ENCODE measurements at places on chromosomes 11 and 22.

- DNase-seq = no peak
These were observed 232.2 kb downstream of the INSC start for GRCh38 chr11:15346907-15347306.

- DNase-seq = peak; percentile 71
These were observed 893 bp downstream of the SLC36A4 start for GRCh38 chr11:93196816-93197379.

DNA sequence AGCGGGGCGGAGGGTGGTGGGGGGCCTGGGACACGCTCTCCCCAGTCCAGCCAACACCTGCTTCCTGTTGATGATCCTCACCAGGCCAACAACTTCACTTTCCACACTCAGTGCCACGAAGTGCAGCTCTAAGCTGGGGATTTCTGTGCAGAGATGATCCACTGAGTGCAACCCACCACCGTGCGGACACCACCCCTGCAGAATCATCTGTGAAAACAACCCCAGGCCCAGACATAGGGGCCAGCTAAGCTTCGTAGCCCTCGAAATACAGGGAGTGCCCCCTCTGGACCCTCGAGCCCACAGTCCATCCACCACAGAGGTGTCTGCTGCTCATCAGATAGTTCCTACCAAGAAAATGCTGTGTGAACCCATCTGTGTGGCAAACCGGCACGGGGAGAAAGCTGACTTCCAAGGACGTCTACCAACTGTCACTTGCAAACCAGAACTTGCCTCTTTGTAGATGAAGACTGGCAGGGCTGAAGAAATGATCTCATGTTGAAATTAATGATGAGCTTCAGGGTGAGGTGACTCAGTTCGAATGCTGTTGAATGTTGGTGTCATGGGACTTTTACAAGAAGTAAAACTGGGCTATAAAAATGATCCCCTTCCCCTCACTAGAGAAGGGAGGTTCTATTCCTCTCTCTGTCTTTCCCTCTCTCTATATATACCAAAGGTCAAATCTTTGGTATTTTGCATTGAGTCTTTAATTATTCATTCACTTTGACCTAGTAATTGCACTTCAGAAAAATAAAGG, 73.4 kb downstream of the MYEOV start:
- DNase-seq = no peak

GRCh38 chr11:3808861-3809623, 682 bp downstream of the PGAP2 start:
- DNase-seq = peak; percentile 21

- no peak for DNase-seq
These were observed 29.8 kb downstream of the KCNE3 start for GRCh38 chr11:74437441-74438042.

GRCh38 chr11:72787216-72788104, 6.4 kb downstream of the STARD10 start:
- no peak for DNase-seq

GRCh38 chr11:34145847-34146381, 40.5 kb downstream of the NAT10 start:
- no peak for DNase-seq

- no peak for DNase-seq
These were observed 18.3 kb downstream of the RRAS2 start for GRCh38 chr11:14340721-14341120.

DNA sequence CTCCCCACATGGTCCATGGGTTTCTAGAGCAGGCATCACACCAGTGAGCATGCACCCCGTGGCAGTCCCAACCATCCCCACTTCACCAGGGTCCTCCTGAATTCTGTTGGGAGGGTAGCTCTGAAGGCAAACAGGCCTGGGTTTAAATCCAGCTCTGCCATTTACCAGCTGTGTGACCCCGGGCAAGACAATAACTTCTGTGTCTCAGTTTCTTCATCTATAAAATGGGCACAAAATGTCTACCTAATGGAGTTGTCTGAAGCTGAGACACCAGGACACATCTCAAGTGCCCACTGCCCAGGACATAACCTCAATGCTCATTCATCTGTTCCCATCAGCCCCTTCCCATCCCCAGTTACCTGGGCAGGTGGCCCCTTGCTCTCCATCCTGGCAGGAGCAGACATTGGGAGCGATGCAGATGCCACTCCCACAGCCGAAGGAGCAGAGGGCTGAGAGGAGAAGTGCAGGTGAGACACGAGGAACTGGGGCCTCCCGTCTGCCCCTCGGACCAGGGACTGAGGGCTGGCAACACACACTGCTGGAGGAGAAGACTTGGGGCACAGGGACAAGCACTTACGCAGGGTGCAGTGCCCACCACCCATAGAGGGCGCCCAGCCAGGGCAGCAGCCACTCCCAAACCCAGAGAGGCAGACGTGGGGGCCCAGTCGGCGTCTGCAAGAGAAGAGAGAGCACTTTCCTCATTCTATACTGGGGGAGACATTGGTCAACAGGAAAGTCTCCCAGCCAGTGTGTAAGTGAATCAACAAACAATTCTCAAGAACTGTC, 4.0 kb downstream of the VWCE start:
- no peak for DNase-seq

GRCh38 chr11:8149726-8150125, 19.1 kb downstream of the RIC3 start:
- no peak for DNase-seq

- DNase-seq = no peak
These were observed 42.3 kb downstream of the PLAAT5 start for GRCh38 chr11:63448646-63449045.

DNA sequence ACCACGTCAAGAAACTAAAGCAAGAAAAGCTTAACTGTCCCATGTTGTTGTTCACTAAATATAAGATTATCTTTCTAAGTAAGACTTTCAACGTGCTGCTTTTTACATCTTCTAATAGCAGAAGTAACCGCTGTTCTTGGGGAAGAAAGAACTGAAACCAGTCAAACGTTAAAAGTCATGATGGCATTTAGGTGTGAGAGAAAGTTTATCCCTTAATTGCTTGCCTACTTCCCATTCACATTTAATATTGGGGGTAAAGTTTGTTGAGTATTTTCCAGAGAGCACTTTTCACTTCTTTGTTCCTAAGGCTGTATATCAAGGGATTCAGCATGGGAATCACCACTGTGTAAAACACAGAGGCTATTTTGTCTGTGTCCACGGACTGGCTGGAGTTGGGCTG, 970 bp downstream of the OR5B21 start:
- DNase-seq = no peak

GRCh38 chr11:76598426-76598839, 72.1 kb downstream of the LRRC32 start:
- DNase-seq = no peak

DNA sequence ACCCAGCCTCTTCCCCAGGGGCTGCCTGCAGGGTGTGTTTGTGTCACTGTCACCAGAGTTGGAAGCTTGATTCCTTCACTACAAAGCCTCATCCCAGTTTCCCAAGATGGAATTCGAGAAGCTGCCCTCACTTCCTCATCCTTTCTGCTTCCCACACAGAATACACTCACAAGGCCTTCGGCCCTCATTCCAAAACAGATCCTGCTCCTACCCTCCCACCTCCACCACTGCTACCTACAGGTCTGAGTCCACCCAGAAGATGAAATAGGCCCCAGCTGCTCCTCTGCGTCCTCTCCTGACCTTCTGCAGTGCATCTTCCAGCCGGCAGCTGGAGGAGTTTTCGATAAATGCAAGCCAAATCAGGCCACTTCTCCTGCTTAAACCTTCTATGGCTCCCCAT, 6.8 kb upstream of the WNT7B start:
- no peak for DNase-seq

GRCh38 chr11:6315811-6316425, 4.4 kb downstream of the CAVIN3 start:
- peak; percentile 68 for DNase-seq

- DNase-seq = no peak
These were observed 41.0 kb downstream of the TPBGL start for GRCh38 chr11:75281469-75282095.

DNA sequence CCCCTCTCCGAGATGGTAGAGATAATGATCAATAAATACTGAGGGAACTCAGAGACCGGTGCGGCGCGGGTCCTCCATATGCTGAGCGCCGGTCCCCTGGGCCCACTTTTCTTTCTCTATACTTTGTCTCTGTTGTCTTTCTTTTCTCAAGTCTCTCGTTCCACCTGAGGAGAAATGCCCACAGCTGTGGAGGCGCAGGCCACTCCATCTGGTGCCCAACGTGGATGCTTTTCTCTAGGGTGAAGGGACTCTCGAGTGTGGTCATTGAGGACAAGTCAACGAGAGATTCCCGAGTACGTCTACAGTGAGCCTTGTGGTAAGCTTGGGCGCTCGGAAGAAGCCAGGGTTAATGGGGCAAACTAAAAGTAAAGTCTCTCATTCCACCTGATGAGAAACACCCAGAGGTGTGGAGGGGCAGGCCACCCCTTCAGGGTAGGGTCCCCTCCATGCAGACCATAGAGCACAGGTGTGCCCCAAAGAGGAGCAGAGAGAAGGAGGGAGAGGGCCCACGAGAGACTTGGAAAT, 43.2 kb downstream of the IGLL1 start:
- DNase-seq = no peak

- no peak for DNase-seq
These were observed 582 bp upstream of the SHANK3 start for GRCh38 chr22:50672041-50672440.

DNA sequence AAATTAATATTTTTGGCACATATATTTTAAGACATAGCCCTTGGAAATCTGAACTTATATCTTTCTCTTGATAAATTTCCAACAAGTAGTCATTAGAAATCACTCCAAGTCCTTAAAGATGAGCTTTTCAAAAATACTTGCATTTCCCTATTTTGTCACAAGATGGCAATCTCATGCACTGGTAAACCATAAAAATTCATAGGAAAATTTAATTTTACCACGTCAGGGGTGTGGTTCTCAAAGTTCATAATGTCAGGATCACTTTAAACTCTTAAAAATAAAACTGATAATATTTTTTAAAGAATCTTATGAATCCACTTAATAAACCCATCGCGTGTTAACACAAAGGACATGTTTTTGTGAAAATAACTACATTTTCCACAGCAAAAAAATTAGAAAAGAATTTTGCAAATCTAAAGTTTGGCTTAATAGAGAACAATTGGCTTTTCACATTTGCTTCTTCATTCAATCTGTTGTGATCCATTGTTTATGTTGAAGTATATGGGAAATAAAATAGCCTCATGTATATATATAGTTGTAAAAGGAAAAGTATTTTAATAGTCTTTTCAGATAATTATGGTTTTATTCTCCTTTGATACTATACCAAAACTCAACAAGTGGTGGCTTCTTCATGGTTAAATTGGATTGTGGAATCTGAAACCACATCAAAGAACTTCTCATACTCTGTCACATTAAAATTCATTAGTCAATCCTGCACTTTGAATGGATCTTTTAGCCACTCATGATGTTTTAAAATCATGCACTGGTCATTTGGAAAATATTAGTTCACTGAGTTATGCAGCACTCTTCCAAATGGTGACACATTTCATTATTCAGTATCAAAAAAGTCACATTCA, 169.1 kb downstream of the CADM1 start:
- peak; percentile 52 for DNase-seq

GRCh38 chr11:70483077-70483861, 84.9 kb downstream of the CTTN start:
- peak; percentile 4 for DNase-seq

- DNase-seq = no peak
These were observed 719.8 kb upstream of the LRRC4C start for GRCh38 chr11:42179216-42179615.

- no peak for DNase-seq
These were observed 60.1 kb upstream of the ZC3H12C start for GRCh38 chr11:110032957-110033570.

GRCh38 chr11:30496935-30497334, 89.2 kb downstream of the MPPED2 start:
- DNase-seq = no peak

- no peak for DNase-seq
These were observed 2.6 kb upstream of the MEI1 start for GRCh38 chr22:41696703-41697102.

- DNase-seq = no peak
These were observed 30.5 kb upstream of the PPARA start for GRCh38 chr22:46119729-46120419.

- no peak for DNase-seq
These were observed 289.1 kb downstream of the ETS1 start for GRCh38 chr11:128298271-128298670.

GRCh38 chr22:36584666-36585065, 55.7 kb upstream of the EIF3D start:
- no peak for DNase-seq

- no peak for DNase-seq
These were observed 342.3 kb downstream of the LARGE1 start for GRCh38 chr22:33577862-33578411.

GRCh38 chr11:126805870-126806269, 194.7 kb downstream of the KIRREL3 start:
- DNase-seq = no peak

DNA sequence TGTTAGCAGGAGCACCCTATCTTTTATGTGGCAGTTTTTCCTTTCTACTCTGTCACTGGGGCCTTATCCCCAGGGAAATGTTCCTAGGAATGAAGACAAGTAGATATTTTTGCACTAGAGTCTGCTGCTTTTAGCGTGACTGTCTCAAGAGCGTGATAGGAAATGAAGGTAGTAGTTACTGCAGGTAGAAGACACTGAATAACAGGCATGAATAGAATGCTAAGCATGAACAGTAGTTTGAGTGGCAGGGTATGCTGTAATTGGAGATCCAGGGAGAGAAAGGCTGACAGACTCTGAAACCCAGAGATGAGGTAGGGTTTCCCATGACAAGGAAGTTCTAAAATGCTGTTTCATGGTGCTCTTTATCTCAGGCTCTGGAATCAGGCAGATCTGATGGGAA, 475.1 kb downstream of the NELL1 start:
- DNase-seq = no peak

- no peak for DNase-seq
These were observed 9.0 kb upstream of the RASD2 start for GRCh38 chr22:35531676-35532075.

- no peak for DNase-seq
These were observed 30.6 kb downstream of the CYB5R2 start for GRCh38 chr11:7642747-7643146.

DNA sequence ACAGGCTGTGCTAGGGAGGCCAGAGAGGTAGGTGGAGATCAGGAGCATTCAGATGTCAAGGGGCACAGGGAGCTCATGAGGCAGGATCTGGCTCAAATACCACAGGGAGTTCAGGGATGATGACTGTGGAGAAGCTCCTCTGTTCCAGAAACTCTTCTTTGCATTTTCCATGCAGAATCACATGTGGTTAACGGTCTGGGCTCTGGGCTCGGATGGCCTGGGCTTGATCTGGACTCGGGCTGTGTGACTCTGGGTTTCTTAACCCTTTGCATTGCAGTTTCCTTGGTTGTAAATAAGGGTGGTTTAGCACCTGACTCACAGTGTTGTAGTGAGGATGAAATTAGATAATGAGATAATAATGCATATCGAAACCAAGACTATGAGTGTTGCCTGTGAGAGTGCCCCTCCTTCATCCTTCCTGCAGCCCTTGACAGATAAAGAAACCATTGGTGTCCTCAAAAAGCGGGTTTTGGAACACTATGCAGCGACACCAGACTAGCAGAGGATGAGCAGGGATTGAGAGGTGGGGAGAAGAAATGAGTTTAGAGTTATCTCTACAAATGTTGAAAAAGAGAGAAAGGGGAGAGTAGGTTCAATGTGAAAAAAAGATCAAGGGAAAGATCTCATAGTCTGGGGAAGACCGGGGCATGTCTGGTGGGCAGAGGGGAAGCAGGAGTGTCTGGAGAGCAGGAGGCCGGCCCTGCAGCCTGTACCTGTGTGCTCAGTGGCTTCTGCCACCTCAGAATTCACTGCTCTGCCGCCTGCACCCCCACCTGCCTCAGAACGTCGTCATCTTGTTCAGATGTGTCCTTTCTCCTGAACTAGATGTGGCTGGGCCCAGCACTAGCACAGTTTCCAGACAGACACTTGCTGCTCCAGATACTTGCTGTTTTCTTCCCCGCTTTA, 197.8 kb upstream of the SORL1-AS1 start:
- no peak for DNase-seq

- no peak for DNase-seq
These were observed 122.2 kb upstream of the SYN3 start for GRCh38 chr22:33180356-33180755.

All from NCI-H2081 (cell line).